ENCODE measurements at places on chromosomes 16 and 17.

- no peak for DNase-seq
Measured at GRCh38 chr16:81005610-81006161, 999 bp downstream of the CMC2 start.

- no peak for DNase-seq
Measured at GRCh38 chr17:68800751-68801150, 154.4 kb downstream of the ABCA8 start.

DNA sequence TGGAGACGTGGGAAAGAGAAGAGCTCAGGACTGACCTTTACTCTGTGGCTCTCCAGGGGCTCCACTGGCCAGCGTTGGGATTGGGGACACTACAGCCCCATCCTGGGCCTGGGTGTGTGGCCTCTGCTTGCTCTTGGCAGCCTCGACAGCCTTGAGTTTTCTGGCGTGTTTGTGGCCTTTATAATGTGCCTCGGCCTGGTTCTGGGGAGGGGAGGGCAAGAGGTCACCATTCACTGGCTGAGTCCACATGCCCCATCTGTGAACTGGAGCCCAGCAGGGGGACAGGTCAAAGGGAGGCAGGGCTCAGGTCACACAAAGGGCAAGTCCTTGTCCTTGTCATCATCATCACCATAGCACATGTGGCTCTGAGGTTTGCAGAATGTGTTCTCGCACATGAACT lies 11.7 kb downstream of the NKIRAS2 start:
- no peak for DNase-seq

- no peak for DNase-seq
Measured at GRCh38 chr17:5667871-5668270, 83.6 kb upstream of the NLRP1 start.

- no peak for DNase-seq
Measured at GRCh38 chr16:69346683-69347082, 4.9 kb downstream of the TMED6 start.

DNA sequence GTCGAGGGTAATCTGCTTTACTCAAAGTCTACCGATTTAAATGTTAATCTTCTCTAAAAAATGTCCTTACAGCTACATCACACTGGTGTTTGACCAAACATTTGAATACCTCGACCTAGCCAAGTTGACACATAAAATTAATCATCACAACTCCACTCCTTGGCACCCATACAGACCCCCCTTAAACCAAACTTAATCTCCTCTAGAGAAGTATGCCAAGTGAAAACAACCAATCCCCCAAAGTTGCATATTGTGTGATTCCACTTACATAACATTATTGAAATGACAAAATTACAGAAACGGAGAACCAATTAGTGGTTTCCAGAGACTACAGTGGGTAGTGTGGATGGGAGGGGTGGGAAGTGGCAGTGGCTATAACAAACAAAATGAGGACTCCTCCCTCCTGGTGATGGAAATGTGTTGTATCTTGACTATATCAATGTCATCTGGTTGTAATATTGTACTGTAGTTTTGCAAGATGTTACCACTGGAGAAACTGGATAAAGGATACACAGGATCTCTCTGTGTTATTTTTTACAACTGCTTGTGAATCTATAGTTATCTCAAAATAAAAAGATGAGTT lies 39.4 kb downstream of the CAPNS2 start:
- DNase-seq: no peak

- no peak for DNase-seq
Measured at GRCh38 chr17:70609566-70609965, 440.2 kb downstream of the KCNJ2 start.

DNA sequence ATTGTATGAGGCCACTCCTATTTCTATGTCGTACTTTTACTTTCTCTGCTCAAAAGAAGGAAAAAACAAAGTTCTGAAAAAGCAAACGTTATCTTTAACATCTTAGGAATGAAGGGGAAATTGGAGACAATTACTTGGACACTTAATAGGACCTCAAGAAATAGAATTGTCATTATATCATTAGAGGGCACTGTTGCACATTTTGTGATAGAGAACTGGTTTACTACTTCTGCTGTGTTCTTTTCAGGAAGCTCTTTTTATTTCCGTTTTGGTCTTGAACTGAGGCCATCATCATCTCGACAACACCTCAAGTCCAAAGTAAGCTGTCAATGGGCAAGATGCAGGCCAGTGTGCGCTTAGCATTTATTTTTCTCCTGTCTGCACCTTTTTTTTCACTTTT lies 14.6 kb downstream of the COG4 start:
- no peak for DNase-seq

All from stimulated activated CD4-positive, alpha-beta T cell treated with anti-CD3 and anti-CD28 coated beads, Interleukin-12 subunit alpha, Interleukin-12 subunit beta, amount 100 ng/mL, for 48 hours (primary cell).